Activated gamma-delta T cell treated with anti-CD3 and anti-CD28 coated beads, Interleukin-2, amount 50 U/mL, for 16 hours (primary cell): ENCODE measurements at places on chromosomes 3 and 15.

DNA sequence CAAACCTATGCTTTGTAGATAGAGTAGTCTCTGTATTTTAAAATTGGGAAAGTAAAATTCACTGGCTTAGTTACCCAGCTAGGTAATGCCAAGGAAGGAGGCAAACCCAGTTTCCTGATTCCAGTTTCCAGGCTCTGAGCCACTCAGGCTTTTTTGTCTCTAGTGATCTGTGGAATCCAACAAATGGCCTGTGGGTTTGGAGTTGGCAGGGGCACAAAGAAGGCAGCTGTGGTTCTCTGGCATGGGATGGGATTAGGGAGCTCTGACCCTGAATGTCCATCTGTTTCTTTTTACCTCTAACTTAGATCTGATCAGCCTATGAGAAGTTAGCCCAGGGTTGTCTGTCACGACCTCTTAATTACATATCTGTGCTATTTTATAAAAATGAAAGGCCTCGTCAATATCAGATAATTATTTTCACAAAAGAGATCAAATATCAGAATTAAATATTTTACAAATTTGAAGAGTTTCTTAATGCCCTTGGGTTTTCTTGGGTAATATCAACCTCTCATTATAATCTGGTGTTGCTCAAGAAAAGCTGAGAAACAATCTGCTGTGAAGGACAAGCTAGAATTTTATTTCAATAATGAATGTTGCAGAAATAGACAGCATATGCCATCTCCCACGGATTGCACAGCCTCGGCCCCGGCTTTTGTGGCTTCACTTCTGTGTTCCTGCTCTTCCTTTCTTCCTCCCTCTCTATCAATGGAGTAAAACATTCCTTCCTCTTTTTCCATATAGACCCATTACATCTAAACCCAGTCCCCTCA lies 63.7 kb upstream of the DAZL start:
- DNase-seq = no peak

DNA sequence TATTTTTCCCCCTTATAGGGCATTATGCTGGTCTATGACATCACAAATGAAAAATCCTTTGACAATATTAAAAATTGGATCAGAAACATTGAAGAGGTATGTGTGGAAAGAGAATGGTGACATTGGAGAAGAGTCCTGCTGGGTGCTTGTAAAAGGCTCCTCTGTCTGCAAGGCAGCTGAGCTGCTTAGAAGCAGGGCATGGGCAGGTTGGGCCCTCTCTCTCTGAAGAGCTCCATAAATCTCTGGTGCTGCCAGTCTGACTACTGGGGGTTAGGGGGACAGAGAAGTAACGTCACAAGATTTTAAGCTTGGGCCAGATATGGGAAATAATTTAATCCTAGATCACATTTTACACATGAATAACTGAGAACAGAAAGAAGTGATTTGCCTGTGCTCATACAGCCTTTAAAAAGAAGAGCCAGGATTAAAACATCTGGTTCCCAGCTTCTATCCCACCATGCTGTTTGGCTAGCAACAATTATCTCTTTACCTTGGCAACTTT lies 21.9 kb upstream of the APH1B start:
- no peak for DNase-seq

GRCh38 chr3:114427285-114428043 lies 133.6 kb downstream of the TIGIT start:
- DNase-seq = no peak

GRCh38 chr15:85976986-85977385 lies 102.7 kb upstream of the AGBL1 start:
- no peak for DNase-seq

GRCh38 chr15:31228980-31229826 lies 97.4 kb upstream of the KLF13 start:
- DNase-seq = no peak

- no peak for DNase-seq
These were observed 57.7 kb upstream of the TMEM115 start for GRCh38 chr3:50416736-50417636.

DNA sequence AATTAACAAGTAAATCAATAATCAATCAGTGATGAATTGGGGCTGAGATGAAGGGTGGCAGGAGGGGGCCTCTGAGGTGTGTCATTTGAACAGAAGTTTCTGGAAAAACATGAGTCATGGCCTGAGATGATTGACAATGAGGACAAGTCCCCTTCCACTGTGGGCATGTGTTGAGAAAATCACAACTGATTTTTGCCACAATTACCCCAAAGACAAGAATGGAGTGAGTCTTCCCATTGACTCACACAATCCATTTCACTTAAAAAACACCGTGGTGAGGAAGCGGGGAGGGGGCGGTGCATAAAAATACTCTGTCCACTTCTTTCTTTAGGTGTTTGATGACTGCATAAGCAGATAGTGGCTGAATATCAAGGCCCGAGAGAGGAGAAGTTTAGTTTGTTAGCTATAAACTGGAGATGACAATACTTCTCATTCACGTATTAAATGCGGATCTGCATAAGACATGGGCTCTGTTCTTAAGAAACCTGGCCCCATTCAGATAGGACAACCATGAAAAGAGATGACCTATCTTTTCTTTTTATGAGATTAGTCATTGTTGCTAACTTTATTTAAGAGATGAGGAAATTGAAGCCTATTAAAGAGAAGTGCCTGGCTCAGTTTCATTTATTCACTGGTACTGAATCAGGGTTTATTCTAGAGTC lies 34.7 kb downstream of the SHC4 start:
- DNase-seq = no peak

DNA sequence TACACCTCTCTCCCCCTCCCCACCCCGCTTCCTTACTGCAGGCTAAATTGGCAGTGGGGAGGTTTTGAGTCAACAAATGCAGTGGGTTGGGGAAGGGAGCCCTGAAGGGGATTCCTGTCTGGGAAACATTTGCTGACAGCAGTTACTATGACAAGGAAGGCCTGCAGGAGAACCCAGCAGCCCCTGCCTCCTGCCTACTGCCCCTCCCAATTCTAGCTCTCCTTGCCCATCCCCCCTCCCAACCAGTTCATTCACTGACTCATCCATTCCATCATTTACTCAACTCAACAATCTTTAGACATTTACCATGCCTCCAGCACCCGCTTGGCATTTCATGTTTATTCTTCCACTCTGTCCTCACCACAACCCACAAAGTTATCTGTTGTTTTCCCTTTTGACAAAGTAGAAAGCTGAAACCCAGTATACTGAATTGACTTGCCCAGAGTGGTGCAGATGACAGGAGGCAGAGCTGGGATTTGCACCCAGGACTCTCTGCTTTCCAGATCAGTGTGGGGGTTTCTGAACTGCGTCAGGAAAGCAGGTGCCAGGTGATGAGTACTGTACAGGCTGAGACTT lies 75.0 kb downstream of the MAGEF1 start:
- DNase-seq = no peak

DNA sequence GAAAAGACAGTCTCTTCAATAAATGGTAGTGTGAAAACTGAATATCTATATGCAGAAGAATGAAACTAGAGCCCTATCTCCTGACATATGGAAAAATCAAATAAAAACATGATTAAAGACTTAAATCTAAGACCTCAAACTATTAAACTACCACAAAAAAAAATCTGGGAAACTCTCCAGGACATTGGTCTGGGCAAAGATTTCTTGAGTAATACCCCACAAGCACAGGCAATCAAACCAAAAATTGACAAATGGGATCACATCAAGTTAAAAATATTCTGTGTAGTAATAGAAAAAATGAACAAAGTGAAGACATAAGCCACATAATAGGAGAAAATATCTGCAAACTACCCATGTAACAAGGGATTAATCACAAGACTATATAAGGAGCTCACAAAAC lies 286.4 kb downstream of the TBC1D5 start:
- no peak for DNase-seq

DNA sequence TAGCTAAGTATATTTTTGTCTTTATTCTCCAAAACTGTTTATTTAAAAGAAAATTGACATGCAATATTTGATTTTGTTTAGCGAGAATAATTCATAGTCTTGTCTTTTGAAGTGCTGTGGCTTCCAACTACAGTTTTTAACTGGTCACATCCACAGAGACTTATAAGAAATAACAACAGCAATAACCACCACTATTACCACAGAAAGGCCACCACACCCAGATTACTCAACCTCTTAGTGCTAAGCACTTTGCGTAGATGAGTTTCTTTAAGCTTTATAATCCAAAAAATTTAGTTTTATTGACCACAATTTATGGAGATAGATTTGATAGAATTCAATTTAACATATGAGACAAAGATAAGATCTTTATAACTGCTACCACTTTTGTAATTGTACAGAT lies 468.4 kb upstream of the UBE2E2 start:
- DNase-seq = no peak

GRCh38 chr15:88714782-88715372 lies 76.1 kb downstream of the ISG20 start:
- DNase-seq = no peak

DNA sequence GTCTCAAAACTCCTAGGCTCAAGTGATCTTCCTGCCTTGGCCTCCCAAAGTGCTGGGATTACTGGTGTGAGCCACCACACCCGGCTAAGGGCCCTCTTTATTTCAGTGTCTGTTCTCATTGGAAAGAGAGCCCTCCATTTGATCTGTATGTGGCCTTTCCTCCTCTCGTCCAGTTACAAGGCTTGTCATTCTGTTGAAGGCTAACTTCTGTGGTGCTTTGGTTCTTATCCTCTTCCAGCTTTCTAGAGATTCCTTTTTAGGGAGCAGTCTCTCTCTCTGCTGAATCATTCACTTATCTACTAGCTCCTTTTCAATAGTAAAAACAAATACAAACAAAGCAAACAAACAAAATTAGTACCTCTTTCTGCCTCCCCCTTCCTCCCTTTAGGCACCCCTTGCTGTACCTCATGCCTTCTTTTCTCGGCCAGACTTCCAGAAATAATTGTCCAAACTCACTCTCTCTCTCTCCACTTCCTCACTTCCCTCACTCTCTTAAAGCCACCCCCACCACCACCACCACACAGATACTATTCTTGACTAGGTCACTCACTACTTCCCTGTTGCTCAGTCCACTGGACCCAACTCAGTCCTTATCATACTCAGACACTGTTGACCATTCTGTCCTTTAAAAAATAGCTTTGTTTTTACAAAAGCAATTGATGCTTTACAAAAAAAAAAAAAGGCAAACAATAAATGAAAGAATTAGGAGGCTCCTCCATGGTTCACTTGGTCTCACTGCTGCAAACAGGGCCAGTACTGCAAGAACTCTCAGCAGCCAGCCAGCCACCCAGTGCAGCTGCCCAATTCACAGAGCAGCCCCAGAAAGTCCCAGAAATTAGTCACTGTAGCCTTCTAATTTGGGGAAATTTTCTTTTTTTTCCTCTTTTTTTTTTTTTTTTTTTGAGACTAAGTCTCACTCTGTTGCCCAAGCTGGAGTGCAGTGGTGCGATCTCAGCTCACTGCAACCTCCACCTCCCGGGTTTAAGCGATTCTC lies 31.7 kb upstream of the RAB11A start:
- DNase-seq = no peak

DNA sequence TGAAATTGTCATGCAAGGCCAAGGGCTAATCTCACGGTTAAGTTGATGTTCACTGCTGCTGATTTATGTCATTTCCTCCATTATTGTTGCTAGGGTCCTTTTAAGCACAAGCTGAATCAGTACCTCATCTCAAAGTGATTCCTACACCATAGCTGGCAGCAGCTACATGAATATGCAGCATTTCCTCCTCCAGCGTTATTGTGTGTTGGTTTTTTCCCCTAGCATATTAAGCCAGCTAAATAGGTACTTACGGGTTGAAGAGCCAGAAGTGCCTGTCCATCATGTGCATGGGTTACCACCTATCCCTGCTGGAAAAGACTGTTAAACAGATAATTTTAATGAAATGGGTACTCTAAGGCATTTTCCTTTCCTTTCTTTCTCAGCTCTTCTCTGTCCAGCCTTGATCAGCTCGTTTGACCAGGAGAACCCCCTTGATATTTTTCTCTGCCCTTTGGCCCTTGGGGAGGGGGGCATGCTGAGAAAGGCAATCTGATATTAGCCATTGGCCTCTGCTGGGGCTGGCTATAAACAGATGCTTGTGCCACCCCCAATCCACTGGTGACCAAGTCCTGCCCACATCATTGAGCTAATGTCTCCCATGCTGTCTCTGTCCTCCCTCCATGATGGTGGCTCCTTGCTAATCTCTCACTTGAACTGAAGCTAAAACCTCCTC lies 115.6 kb upstream of the PLXNA1 start:
- no peak for DNase-seq

- DNase-seq = no peak
These were observed 347.4 kb downstream of the NLGN1 start for GRCh38 chr3:173744895-173745294.

DNA sequence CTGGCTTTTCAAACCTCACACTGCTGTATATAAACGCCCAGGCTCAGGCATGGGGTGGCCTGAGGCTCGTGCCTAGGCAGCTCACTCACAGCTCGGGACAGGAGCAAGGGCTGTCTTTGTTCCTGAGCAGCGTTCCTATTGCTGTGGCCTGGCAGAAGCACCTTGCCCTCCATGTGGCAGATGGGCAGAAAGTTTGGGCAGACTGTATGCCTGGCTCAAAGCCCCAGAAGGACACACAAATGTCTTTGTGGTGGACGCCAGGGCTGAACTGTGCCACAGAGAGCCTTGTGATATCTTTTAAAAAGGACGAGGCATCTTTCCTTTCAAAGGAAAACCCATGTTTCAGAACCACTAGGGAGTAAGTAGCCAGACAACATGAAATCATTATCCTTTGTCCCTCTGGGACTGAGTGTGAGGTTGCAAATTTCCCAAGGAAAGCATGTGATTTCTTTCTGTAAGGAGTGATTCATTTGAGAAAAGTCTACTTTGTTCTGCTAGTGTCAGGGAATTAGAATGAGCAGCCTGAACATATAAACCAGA lies 29.3 kb upstream of the UBE2E1 start:
- no peak for DNase-seq

DNA sequence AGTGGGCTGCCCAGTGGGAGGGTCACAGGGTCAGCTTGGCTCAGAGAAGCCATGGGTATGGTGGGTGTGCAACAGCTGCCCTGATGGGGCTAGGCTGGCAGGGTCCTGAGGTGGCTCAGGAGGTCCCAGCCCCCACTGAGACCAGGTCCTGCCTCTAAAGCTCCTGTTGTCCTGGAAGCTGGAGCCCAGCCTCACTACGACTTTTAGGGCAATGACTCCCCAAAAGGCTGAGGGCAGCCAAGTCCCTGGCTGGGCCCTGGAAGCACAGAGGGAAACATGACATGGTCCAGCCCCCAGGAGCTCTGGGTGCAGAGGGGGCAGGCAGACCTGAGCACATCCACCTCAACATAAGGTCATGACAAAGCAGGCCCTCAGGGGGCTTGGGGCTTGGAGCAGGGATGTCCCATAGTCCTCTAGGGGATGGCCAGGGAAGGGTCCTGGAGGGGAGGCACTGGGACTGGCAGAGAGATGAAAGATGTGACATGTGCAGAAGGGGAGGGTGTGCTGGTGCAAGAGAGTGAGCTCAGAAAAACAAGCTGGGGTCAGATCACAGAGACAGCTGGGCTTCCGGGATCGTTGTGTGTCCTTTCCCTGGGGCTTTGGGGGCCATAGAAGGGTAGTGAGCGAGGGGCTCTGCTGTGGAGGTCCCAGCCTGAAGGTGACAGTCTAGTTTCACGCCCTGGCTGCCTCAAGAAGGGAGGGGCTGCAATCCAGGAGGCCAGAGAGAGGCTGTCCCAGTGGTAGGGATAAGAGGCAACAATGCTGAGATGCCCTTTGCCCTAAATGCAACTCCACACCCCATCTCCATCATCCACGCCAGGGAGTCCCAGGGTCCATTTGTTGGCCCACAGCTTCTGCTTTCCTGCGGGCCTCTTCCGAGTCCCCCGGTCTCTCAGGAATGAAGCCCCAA lies 639 bp upstream of the ITIH3 start:
- DNase-seq = no peak
